DND-41 (cell line): ENCODE measurements at places on chromosomes 16 and 17.

- DNase-seq, result peak; percentile 35
These were observed 29.0 kb downstream of the KDM8 start for GRCh38 chr16:27232061-27232900.

DNA sequence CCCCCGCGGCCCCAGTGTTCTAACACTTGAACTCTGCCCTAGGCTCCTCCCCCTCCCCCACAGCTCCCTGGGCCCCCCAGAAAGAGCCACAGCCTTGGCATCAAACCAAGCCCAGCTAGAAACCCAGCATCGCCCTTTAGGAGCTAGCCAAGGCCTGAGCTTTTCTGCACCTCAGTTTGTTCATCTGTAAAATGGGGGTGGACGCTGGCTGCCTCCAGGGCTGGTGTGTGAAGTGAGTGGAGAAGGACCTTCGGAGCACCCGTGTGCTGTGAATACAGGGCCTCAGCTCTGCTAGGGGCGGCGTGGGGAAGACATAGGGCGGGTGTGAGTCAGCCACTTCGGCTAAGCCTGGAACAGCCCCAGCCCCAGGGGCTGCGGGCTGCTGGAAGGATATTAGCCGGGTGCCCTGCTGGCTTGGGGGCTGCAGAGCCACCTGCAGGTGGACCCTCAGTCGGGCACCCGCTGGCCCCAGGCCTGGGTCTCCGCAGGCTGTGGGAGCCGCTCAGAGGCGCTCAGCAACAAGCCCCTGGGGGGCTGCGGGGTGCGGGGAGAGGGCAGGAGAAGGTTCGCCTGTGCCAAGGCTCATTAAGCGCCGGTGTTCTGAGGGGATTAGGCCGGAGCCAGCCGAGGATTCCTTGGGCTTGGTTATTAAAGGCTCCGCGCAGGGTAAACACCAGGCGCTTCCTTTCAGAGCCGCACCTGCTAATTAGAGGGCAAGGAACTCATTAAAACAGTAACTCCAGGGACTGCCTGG is 217.0 kb upstream of the CIBAR2 start:
- DNase-seq, result no peak

DNA sequence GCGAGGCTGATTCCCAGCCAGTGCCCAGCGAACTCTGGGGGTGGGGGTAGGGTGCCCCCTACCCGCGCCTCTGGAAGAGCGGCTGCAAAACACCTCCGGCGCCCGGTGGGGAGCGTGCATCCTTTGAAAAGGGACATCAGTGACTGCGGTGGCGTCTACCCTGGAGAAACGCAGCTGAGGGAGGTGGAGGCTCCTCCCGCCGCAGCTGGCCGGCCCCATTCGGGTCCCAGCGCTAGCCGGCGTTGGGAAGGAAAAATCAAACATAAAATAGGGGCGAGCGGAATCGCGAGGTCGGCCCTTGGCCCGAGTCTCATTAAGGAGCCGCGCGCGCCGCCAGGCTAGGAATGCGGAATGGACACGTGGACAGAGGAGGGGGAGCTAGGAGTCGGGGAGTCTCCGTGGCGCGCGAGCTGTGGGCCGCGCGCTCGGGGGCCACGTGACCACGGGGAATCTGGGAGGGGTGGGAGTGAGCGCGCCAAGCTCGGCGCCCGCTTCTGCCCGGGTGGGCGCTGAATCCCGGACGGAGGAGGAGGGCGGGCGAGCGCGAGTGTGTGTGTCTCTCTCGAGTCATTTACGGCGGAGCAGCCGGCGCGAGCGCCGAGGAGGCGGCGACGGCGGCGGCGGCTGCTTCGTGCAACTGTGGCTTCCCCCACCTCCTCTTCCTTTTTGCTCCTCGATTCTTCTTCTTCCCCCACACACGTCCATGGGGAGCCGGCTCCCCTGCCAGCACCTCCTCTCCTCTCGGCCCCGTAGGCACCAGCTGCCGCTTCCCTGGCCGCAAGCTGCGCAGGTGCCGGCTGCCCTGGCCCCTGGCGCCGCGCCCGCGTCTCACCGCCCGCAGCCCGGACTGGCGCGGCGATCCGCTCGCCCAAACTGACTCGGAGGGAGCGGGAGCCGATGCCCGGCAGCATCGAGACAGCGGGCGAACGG is at the start of gene TMEM132E:
Gene TMEM132E, plus strand, starts transcription at position 566 of the 930 bp plus-strand sequence. CDS start 1,495 bp downstream, outside the sequence.
- DNase-seq, result no peak

DNA sequence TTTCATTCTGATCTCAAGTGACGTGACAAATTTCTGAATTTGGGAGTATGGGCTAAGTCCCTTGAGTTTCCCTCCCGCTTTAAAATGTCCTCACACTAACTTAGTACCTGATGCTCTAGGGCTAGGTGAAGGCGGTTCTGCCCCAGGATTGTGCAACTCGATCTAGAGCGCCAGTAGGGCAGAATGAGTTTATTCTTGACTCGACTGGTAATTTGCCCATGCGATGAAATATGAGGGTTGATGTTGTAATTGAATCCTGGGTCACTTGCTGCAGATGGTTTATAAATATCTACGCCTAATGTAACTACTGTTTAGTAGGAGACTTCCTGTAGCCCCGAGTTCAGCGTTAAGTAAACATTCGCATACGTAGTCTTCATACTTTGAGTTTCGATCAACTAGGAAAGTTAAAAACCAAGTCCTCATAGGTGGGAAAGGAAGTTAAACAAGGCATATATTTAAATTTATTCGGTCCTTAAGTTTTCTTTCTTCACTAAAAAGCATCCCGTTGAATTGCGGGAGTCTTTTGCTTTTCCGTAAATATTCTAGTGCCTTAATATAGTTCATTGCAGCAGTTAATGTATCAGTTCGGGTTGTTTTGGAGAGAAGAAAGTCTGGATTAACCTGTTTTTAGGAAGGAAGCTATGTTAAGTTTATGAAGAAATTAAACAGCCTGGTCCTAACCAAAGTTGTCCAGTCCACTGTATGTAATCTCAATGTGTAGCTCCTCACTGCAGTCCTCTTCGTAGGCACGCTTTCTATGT is 1.6 kb downstream of the CTCF start:
- DNase-seq, result peak; percentile 36

DNA sequence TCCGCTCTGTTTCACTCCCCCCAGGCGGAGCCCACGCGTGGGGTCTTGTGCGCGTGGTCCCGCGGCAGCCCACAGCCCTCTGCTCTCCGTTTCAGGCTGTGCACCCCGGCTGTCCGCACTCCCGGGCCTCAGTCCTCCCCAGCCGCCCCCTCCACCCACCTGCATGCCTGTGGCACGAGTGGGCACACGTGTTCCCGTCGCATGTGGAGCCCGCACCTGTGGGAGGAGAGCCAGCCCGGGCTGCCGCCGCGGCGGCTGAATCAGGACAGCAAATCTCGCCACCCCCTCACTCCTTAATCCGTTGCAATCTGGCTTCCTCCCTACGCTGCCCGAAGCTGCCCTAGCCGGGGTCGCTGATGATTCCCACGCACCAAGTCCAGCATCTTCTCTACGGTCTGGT is 69.9 kb upstream of the GRIN2A start:
- DNase-seq, result no peak

DNA sequence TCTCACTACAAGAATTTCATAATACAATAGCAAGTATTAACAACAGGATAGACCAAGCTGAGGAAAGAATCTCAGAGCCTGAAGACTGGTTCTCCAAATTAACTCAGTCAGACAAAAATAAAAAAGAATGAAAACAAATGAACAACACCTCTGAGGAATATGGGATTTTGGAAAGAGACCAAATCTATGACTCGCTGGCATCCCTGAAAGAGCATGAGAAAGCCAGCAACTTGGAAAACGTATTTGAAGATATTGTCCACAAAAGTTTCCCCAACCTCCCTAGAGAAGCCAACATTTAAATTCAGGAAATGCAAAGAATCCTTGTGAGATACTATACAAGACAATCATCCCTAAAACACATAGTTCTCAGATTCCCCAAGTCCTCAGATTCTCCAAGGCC is 20.9 kb downstream of the NLRP1 start:
- no peak for DNase-seq

GRCh38 chr17:75812096-75813013 is 27.7 kb downstream of the UNK start:
- DNase-seq, result no peak

GRCh38 chr17:37772982-37773381 is 28.1 kb upstream of the HNF1B start:
- DNase-seq, result no peak

DNA sequence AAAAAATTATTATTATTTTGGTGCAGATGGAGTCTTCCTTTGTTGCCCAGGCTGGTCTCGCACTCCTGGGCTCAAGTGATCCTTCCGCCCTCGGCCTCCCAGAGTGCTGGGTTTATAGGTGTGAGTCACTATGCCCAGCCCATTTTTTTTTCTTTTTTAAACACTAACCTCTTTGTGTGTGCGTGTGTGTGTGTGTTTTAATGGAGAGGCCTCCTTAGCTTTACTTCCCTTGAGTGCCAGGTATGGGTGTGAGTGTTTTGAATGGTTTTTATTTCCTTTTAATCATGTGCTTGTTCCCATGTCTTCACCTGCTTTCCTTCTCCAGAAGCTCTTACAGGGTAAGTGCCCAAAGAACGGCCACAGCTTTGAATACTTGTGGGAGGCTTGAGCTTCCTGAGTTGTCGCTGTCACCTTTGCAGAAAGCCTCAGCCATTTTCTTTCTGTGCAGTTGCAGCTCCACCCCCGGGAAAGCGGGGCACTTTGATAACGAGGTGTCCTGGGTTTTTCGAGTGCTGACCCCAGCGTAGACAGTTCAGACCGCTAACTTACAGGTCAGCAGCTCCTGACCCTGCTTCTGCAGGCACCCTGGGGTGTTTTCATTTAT is 22.6 kb downstream of the AKAP1 start:
- DNase-seq, result no peak

GRCh38 chr17:16398270-16399267 is 16.8 kb upstream of the TRPV2 start:
- no peak for DNase-seq

DNA sequence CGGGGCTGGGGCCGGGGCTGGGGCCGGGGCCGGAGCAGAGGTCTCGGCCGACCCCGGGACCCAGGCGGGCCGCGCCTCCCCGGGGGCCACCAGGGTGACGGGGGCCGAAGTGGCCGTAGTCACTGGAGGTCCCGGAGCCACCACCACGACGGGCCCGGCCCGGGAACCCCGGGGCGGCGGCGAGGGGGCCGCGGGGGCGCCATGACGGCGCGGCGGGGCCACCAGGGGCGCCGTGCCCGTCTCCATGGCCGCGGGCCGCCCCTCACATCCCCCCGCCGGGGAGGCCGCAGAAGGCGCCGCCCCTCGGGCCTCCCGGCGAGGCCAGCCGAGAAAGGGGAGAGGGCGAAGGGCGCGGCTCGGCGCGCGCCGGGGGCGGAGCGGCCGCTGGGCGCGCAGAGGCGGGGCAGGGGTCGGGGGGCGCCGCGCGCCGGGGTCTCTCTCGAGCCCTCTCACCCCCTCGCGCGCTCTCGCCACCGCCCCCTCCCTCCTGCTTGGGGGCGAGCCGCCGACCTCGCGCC is 297 bp downstream of the TBC1D10B start:
- DNase-seq, result no peak

DNA sequence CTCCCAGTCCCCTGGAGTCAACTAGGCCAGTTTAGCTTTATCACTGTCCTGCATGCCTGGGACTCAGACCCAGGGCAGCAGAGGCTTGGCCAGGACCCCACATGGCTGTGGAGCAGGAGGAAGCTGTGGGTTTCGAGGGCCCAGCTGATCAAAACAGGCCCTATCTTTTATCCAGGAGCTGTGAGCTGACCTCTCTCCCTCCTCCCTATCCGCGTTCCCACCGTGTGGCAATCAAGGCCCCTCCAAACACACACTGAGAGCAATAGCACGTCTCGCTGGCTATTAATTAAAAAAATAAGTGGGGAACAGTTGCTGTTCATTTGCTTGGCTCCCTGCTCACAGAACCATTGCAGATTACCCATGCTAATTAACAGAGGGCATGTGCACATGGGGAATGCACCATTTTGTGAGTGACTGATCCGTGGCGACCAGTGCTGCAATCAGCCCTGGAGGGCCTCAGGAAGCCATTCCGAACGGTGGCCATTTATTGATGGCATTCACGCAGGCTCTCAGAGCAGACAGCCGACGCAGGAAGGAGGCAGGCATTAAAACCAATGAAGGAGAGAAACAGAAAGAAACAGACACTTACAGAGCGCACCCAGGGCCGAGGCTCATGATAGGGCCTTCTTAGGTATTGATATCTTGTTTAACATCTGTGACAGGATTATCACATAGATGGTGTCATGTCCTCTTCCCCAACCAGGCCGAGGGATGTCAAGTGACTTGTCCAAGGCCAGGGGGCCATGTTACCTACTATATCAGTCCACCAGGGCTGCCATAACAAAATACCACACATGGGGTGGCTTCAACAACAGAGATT is 157.1 kb downstream of the KATNIP start:
- no peak for DNase-seq

GRCh38 chr16:11597235-11598095 is 10.7 kb upstream of the LITAF start:
- DNase-seq, result no peak

GRCh38 chr17:41334385-41335305 is 16.0 kb downstream of the KRT33A start:
- DNase-seq, result no peak

GRCh38 chr17:56870081-56870651 is 36.2 kb downstream of the DGKE start:
- no peak for DNase-seq

DNA sequence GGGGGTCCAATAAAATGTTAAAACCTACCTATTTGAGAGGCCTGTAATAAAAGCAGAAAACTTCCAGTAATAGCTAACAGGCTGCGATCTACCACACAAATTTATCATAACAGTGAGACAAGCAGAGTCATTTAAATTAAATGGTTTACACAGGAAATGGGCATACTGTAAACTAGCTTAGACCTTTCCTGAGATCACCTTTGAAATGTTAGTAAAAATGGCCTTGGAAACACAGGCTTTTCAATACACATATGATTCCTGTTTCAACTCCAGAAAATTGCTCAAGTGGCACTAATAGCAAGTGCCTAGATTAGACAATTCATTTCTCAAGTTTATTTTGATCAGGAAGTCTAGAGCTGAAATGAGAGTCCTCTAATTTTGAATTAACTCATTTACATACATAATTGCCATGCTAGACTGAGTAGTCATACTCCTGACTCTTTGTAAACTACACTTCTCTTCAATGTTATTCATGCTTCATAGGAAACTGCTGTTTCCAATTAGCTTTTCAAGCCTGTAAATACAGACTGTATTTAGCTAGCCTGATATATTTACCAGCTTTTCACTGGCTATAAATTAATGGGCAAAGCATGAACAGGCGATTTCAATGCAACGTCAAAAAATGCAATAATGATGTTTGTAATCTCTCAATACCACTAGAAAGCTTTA is 43.3 kb downstream of the PARN start:
- DNase-seq, result no peak
